ENCODE measurements at places on chromosomes 2 and 18.

GRCh38 chr2:223941579-223942277 lies 3.4 kb downstream of the WDFY1 start:
- DNase-seq = peak; percentile 83

- no peak for DNase-seq
Measured at GRCh38 chr2:27992787-27993401, 102.4 kb downstream of the BABAM2 start.

- no peak for DNase-seq
Measured at GRCh38 chr2:134988994-134989605, 58.1 kb downstream of the MAP3K19 start.

DNA sequence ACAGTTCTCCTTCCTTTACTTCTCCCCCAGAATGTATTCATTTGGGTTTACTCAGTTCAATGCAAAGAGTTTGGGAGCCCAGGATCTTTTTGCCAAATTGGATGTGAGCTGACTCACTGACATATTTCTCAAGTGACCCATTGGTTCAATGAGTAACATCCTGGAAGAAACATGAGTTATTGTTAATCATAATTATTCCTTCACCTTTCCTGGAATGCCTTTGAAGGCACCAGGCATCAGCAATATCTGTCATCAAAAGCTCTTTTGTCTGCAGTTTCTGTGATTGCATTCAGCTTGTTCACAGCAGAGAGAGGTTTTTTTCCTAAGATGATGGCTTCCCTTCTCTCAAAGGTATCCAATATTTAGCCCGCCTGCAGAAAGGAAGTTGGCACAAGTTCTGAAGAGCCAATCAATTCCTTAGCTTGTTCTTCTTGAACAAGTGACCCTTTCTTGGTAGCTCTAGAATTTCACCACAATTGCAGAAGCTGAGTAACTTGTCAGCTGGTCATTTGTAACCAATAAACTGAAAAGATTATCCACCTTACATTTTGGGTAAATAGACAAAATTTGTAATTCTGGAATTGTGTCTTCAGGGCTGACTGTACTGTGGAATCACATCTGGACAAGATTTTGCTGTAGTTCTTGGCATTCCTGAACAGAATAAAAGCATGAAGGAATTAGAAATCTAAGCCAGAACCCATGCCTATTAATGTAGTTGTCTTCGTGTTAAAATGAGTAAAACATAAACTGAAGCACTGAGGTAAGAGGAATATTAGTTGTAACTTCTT lies 72.2 kb upstream of the TMEM17 start:
- DNase-seq = no peak

DNA sequence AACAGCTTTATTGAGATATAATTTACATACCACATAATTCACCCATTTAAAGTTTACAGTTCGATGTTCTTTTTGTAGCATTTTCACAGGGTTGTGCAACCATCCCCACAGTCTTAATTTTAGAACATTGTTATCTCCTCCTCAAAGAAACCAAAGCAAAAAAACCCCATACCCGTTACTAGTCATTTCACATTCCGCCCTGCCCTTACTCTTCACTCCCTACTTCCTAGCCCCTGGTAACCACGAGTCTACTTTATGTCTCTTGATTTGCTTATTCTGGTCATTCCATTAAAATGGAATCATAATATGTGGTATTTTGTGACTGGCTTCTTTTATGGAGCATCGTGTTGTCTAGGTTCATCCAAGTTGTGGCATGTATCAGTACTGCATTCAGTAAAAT lies 137.7 kb downstream of the TANC1 start:
- DNase-seq = no peak
